Regular cardiac myocyte (primary cell): ENCODE measurements at places on chromosomes 3 and 15. TPM values are rescaled to one million over a fixed set of nuclear protein-coding genes. Genes with fewer than 3 reads are reported as not detected.

KLHDC8B gene
- 22.6 and 24.2 TPM in 2 replicates for total RNA-seq

CXCR6 gene
- total RNA-seq, result not detected in 2 replicates

SLC24A5 gene
- not detected in 2 replicates for total RNA-seq

PIERCE2 gene
- 2.1 and 4.2 TPM in 2 replicates for total RNA-seq

ATG7 gene
- total RNA-seq, result 96.4 and 121 TPM in 2 replicates
